ENCODE measurements at places on chromosomes 7 and 10. TPM values are rescaled to one million over a fixed set of nuclear protein-coding genes. Genes with fewer than 3 reads are reported as not detected.

SPDYE2B gene
- total RNA-seq: not detected

GIMAP4 gene
- total RNA-seq: 39.0 TPM

EPDR1 gene
- total RNA-seq: 14.4 TPM

SLC26A5 gene
- 0.37 TPM for total RNA-seq

FAM221A gene
- 6.4 TPM for total RNA-seq

ZNF3 gene
- 69.4 TPM for total RNA-seq

ATRNL1 gene
- total RNA-seq: 211 TPM

HTRA1 gene
- total RNA-seq: 138 TPM

ZNF727 gene
- total RNA-seq: 4.4 TPM

AKR1C8 gene
- not detected for total RNA-seq

CACUL1 gene
- 28.9 TPM for total RNA-seq

CDC14C gene
- not detected for total RNA-seq

KAT6B gene
- 71.2 TPM for total RNA-seq

LMBR1 gene
- total RNA-seq: 54.4 TPM

SLC39A12 gene
- total RNA-seq: not detected

NUDT13 gene
- total RNA-seq: 0.51 TPM

PVRIG gene
- total RNA-seq: not detected

SPDYE11 gene
- not detected for total RNA-seq

TUBB8 gene
- not detected for total RNA-seq

ATXN7L1 gene
- total RNA-seq: 4.4 TPM

GAD2 gene
- not detected for total RNA-seq

TPK1 gene
- total RNA-seq: 7.9 TPM

WDFY4 gene
- total RNA-seq: 0.26 TPM

PIK3AP1 gene
- total RNA-seq: 1.7 TPM

ADAMTS14 gene
- total RNA-seq: 3.7 TPM

SLC13A1 gene
- total RNA-seq: not detected

GPR37 gene
- total RNA-seq: 0.51 TPM

SEMA3A gene
- 3.1 TPM for total RNA-seq

PITX3 gene
- total RNA-seq: not detected

ARHGEF35 gene
- 8.6 TPM for total RNA-seq

ANKRD26 gene
- 1.2 TPM for total RNA-seq

CYP2W1 gene
- not detected for total RNA-seq

CDK1 gene
- total RNA-seq: 3.5 TPM

CD36 gene
- 6.2 TPM for total RNA-seq

CPA2 gene
- not detected for total RNA-seq

CAV2 gene
- total RNA-seq: 88.1 TPM

TMEM176A gene
- 48.2 TPM for total RNA-seq

FZD1 gene
- 39.3 TPM for total RNA-seq
